C1 segment of cervical spinal cord (tissue), 14 donors: ENCODE measurements at places on chromosomes 12 and 14.

GRCh38 chr12:52907092-52907810, 2.4 kb upstream of the KRT8 start:
- DNase-seq = no peak

- no peak for DNase-seq
Measured at GRCh38 chr12:38872561-38872960, 32.8 kb downstream of the CPNE8 start.

- DNase-seq = peak; percentile 5
Measured at GRCh38 chr12:54988402-54989054, 4.0 kb upstream of the TESPA1 start.

- no peak for DNase-seq
Measured at GRCh38 chr12:66367015-66367667, 64.8 kb downstream of the HELB start.

- DNase-seq = no peak
Measured at GRCh38 chr12:47039756-47040155, 39.7 kb upstream of the PCED1B start.

GRCh38 chr12:82690006-82690405, 3.3 kb downstream of the TMTC2 start:
- no peak for DNase-seq

DNA sequence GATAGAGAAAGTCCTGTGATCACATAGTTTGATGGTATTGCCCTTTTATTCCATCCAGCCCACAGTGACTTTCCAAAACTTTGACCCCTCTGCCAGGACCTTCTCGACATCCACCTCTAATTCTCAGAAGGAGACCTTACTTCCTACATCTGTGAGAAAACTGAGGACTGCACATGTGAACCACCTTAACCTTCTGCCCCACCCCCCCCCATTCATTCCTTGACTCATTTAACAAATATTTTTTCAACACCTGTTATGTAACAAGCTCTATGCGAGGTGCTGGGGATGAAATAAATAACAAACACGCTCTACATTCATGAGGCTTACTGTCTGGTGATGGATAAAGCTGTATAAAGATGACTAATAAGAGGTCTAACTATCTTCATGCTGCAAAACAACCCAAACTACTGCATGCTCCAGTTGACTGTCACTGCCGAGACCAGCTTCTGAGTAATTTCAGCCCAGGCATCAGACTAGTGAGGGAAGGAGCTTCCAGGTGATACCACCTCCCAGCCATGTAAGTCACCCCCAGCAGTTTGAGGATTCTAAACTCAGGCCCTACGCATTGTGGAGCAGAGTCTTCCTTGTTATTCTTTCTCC, 1.9 kb upstream of the HAL start:
- no peak for DNase-seq

DNA sequence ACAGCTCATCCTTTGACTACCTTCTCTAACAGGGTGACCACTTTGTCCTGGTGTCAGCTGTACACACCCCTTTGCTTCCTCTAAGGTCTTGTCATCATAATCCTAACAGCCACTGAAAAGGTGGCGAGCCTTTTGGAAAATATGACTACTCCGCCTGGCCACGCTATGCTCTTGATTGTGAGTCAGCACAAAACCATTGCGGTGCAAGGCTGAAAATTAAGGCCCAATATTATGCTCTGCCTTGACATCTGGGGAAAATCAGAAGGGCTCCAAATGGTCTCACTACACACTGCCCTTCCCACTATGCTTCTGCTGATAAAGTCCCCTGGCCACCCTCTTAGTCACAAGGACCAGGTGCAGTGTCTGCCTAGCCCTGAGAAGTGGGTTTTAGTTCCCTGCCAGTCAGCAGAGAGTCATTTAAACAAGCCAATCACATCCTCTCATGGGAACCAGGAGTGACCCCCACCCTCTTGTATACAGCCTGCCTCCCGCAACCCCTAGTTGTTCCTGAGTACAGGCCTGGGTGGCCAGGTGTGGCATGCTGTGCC, 34.3 kb downstream of the FGD6 start:
- no peak for DNase-seq

GRCh38 chr14:89422181-89422951, 5.3 kb upstream of the FOXN3 start:
- no peak for DNase-seq

DNA sequence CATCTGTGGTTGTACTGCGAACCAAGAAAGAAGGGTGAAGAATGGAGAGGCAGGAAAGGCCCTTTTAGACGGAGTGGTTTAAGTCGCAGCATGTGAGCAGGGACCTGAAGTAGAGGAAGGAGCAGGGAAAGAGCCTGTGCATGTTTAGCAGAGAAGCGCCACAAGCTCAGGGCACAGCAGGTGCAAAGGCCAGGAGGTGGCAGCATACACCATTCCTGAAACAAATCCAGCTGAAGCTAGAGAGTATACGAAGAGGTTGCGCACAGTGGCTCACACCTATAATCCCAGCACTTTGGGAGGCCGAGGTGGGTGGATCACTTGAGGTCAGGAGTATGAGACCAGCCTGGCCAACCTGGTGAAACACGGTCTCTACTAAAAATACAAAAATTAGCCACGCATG, 49.9 kb downstream of the HELB start:
- no peak for DNase-seq

DNA sequence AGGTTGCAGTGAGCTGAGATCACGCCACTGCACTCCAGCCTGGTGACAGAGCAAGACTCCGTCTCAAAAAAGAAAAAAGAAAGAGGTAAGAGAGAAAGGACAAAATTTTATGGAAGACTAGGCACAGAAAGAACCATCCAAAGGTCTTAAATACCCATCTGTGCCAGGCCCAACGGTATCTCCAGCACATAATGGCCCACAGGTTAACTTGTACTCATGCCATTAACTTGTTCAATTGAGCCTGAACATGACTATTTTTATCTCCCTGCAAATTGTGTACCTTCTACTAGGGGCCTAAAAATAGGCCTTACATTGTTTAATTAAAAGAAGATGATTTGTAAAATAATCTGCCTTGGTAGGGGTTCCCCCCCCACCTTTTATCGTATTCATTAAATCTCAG, 80.2 kb downstream of the RIC8B start:
- no peak for DNase-seq

- no peak for DNase-seq
Measured at GRCh38 chr12:107545737-107546353, 139.8 kb upstream of the PWP1 start.

DNA sequence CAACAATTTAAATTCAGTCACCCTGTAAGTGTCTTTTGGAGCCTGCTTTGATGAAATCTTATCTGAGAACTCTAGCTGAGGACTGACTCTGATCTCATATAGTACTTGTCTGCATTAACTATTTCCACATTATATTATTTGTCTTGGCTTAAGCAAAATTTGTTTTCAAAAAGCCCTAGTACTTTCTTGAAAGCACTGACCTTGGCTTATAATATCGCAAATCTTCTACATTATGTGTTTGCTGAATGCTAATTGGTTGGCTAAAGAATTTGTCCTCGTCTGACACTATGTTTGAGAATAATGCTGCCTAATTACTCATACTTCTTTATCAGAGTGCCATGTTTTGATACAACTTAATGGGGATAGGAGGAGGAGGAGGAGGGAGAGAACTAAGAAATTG, 46.9 kb upstream of the FLRT2 start:
- DNase-seq = no peak

DNA sequence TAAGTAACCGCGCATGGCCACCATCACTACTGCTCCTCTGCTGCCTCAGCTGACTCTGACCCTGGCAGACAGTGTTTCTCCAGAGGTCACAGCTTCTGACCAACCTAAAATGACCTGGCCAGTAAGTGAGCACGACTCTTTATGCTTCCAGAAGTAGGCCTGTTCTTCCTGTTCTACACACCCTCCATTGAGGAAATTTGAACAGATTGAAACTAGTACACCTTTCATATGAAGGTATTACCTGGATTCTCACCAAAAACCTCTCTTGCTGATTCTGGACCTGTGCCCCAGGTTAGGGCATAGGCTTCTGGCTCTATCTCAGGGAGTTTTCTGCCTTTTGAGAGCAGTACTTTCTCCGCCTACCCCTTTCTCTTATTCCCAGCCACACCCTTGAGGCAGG, 178.4 kb upstream of the FRMD6 start:
- DNase-seq = no peak

- DNase-seq = no peak
Measured at GRCh38 chr12:84507956-84508850, 404.4 kb downstream of the SLC6A15 start.

- no peak for DNase-seq
Measured at GRCh38 chr12:70854881-70855568, 65.5 kb downstream of the PTPRR start.

DNA sequence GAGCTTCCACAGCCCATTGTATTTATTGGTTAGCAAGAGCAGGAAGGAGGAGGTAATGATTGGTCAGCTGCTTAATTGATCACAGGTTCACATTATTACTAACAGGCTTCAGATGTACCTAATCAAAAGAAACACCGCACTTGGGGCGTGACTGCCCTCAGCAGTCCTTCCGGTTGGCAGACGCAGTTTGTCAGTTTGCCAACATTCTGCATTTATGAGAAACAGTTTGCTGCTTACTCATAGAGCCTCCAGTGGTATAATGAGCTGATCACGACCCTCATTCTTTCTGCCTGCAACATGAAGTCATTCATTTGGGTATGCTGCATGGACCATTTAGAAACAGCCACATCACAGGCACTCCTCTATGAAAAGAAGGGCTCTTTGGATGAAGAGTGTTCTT, 42.5 kb upstream of the PPM1H start:
- no peak for DNase-seq

DNA sequence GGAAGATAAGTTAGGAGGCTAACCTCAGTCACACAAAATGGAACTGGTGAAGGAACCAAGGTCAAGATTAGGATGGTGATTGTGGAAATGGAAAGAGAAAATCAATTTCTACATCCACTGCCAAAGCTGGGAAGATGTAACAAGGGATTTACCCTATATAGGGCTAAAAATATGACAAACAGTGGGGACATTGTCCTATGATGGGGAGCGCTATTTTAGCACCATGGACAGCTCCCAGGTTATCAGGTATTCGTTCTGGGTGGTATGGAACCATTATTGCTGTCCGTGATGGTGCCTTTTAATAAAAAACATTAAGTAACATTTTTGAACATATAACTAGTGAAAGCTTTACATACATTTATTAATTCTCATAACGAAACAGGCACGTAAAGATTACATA, 124.0 kb downstream of the NDUFA12 start:
- DNase-seq = no peak

DNA sequence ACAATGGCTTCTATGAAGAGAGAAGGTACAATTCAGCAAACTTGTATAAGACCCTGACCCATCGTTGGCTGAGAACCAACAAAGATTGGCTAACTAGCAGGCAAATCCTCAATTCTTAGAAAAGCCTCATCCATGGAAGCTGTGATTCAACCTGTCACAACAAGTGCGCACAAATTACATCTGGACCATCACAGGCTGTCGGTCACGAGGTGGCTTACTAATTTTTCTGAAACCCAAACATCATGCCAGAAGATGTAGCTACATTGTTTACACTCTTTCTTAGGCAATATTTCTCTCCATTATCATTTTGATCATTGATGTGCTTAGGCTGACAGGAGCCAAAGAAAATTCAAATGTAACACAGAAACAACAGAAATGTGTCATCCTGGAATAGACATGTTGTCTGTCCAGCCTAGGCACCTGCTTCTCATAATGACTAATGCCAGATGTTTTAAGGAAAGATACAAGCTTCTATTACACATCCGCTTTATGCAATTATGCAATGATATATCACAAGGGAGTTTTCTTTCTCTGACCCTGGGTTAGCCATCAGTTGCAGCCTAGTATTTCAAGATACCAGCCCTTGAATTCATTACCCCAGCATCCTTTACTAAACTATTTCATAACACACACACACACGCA, 92.9 kb upstream of the DIO2 start:
- no peak for DNase-seq

DNA sequence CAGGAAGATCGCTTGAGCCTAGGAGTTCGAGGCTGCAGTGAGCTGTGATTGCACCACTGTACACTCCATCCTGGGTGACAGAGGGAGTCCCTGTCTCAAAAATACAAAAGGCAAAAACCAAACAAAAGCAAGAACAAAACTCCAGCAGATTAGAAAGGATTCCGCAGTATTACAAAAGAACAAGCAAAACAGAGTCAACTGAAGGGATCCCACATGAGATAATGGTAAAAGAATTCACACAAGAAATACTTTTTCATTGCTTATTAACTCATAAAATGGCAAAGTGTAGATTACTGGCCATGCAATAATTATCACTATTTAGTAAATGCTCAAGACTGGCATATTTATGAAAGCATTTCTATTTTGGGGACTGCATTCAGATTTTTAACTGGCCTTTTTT, 35.4 kb downstream of the BEST3 start:
- DNase-seq = no peak

DNA sequence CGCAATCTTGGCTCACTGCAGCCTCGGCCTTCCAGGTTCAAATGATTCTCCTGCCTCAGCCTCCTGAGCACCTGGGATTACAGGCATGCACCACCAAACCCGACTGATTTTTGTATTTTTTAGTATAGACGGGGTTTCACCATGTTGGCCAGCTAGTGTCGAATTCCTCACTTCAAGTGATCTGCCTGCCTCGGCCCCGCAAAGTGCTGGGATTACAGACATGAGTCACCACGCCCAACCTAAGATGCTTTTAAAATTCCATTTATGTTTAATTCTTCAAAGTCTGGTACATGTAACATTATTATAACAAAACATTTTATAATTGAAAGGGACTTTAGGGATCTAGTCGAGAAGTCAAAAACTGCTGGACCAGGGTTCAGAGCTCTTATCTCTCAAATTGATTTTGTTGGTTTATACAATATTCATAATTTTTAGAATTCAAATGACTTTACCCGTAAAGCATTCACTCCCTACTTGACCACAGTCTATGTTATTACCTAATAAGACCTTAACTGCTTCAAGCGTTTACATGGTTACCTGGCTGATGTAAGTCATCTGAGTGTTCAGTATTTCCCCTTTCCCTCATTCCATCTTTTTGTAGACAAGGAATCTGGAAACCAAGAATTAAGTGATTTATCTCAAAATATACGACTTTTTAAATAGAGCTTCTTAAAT, 28.2 kb downstream of the RAP1B start:
- DNase-seq = no peak

GRCh38 chr14:94473666-94474410, 2.2 kb downstream of the SERPINA9 start:
- no peak for DNase-seq

- no peak for DNase-seq
Measured at GRCh38 chr12:50215033-50215432, 47.9 kb upstream of the CERS5 start.

- no peak for DNase-seq
Measured at GRCh38 chr14:71488703-71489191, 443.5 kb upstream of the RGS6 start.

GRCh38 chr12:108099778-108100489, 29.2 kb upstream of the WSCD2 start:
- no peak for DNase-seq

DNA sequence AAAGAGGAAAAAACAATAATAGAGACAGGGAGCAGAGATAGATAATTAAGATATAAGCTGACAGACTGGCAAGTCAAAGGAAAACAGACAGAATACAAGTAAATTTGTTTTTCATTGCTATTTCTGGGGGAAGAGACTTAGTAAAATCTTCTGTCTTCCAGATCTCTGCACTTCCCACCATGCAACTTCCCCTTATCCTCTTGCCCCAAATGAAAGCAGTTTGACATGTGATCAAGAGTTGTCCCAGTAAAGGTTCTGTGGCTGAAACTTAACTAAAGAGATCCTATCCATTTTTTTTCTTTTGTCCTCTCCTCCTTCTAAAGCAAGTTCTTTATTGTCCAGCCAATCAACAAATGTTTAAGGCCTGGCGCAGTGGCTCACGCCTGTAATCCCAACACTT, 1.5 kb upstream of the MLF2 start:
- DNase-seq = no peak
